Dermis blood vessel endothelial cell (primary cell): ENCODE measurements at places on chromosomes 5 and 9. TPM values are rescaled to one million over a fixed set of nuclear protein-coding genes. Genes with fewer than 3 reads are reported as not detected.

F2RL1 gene
- total RNA-seq: 24.0 and 30.0 TPM in 2 replicates

INSYN2B gene
- 2.9 and 5.3 TPM in 2 replicates for total RNA-seq

IQGAP2 gene
- 2.4 and 2.7 TPM in 2 replicates for total RNA-seq

F12 gene
- total RNA-seq: 0.85 and 1.3 TPM in 2 replicates

EPB41L4B gene
- total RNA-seq: 0.34 and 0.79 TPM in 2 replicates
